ENCODE measurements at places on chromosomes 1 and 21. TPM values are rescaled to one million over a fixed set of nuclear protein-coding genes. Genes with fewer than 3 reads are reported as not detected.

The CDC14A gene
- total RNA-seq: 1.9 TPM

The HHIPL2 gene
- 9.7 TPM for total RNA-seq

The CYP4A11 gene
- not detected for total RNA-seq

The LY9 gene
- total RNA-seq: 0.18 TPM

The NECTIN4 gene
- total RNA-seq: 1.9 TPM

Data from A549 treated with Mapracorat at 1 μM for 4 hours (cell line).